Brain (organoid and tissue), 16 donors: ENCODE measurements at places on chromosomes 13 and 19. TPM values are rescaled to one million over a fixed set of nuclear protein-coding genes. Genes with fewer than 3 reads are reported as not detected.

GRCh38 chr19:45897261-45897812 lies 5.1 kb downstream of the MYPOP start:
- DNase-seq = no peak

- DNase-seq = no peak
Measured at GRCh38 chr13:99467764-99468163, 33.5 kb upstream of the TM9SF2 start.

- DNase-seq = no peak
Measured at GRCh38 chr13:89270736-89271135, 1599.6 kb downstream of the SLITRK5 start.

DNA sequence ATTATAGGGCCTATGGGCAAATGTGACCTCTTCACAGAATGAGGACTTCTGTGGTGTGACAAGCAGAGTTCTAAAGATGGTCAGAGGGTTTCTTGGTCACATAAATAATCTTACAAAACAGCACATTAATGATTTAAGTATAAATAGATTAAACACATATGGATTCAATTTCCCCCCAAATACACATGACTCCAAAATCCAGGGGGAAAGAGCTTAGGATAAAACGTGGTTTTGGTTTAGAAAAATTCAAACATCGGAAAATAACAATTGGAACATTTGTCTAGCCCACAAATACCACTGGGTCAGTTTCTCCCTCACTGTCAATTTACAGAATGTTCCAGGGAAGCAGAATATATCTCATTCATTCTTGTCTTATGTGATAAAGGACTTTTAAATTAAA lies 283.1 kb downstream of the COG6 start:
- DNase-seq = no peak

GRCh38 chr19:7841751-7842660 lies 12.0 kb downstream of the EVI5L start:
- no peak for DNase-seq

GRCh38 chr19:48681127-48681470 lies 8.3 kb upstream of the NTN5 start:
- DNase-seq = no peak

GRCh38 chr19:16836115-16837034 lies 7.2 kb downstream of the SIN3B start:
- DNase-seq = no peak

DNA sequence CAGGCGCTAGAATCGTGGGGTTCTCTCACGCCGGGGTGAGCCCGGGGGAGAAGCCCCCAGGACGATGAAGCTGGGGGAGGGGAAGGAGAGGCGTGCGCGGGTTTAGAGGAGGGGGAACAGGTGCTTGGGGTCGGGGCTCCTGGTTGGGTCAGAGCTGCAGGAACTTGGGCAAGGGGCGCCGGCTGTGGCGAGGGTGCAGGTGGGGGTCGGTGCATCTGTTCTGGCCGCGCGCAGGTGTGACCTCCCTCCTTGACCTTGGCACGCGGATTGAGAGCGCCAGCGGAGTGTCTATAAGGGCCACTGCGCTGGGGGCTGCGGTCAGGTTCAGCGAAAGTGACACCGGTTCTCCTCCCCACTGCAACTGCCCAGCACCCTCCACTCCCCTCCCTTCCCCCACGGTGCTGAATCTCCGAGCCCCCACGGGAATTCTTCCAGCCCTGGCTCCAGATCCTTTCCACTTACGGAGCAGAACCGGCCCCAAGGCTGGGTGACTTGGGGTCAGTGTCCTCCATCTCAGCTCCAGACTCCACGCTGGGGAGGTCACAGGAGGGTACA lies 618 bp downstream of the TMEM38A start:
- DNase-seq = no peak

GRCh38 chr13:95301968-95302393 lies 730 bp upstream of the ABCC4 start:
- peak; percentile 73 for DNase-seq

- DNase-seq = no peak
Measured at GRCh38 chr13:44198826-44199225, 174.8 kb upstream of the SERP2 start.

GRCh38 chr19:8113017-8113416 lies 36.4 kb downstream of the FBN3 start:
- DNase-seq = no peak

DNA sequence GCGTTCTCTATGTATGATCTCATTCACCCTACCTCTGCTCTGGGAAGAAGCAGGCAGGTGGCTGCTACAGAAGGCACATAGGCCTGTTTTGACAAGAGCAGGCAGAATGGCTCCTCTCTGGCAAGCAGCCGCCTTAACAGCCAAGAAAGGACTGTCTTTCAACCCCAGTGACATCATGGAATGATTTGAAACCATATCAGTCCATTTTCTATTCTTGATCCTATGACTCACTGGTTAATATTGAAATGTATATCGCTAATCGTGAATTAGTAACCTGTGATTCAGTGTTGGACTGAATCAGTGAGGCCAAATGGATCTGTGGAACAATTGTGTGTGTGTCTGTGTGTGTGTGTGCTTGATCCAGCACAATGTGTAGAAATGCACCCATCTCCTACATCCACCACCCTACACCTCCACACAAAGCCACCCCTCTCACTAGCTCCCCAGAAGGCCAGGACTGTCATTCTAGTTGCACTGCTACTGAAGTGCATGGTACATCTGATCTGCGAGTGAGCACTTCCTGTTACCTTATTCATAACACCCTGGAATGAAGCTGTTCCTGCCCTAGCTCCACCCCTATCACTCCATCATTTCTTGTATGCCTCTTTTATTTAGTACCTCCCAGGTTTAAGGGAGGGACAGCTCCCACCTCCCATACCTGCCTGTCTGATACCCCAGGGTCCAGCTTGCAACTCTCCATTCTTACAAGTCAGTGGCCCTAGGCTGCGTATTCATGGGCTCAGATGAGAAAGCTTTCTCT lies 460.0 kb downstream of the FOXO1 start:
- no peak for DNase-seq

DNA sequence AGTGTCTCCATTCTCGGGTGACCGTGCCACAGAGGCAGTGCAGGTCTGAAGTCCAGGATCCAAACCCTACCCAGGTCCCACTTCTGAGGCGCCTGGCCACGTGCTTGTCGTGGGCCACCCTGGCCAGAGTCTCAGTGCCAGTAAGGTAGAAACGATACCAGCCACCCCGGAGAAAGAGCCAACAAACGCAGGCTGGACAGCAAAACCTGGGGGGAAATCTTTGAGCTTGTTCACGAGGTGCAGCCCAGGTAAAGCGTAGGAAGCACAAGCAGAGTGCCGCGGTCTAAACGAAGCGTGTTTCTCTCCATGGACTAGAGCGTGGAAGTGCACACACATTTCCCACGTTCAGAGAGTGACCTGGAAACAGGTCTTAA lies 95.6 kb downstream of the ATP11A start:
- no peak for DNase-seq

DNA sequence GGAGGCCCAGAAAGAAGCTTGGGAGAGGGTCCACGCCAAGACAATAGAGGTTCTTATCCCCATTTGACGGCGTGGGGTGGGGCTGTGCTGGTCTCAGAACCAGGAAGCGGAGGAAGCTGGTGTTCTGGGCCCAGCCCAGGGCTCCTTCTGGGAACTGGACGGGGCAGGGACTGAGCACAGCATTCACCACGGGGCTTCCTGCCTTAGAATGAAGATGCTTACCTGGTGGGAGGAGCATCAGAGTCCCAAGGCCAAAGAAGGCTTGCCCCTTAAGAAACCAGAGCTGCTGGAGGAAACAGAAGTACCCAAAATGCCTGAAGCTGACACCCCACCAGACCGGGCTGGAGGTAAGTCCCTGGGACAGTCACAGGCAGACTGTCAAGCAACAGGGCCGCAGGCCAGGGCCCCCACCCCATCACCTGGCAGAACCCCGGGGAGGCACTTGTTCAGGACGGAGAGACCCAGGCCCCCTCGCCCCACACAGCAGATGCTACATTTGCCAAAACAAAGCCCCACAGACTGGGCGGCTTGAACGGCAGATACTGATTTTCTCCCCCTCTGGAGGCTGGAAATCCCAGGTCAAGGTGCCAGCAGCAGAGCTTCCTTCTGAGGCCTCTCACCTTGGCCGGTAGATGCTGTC lies 17.8 kb upstream of the IGLON5 start:
- DNase-seq = no peak

Gene GGN
- 3.3 TPM for polyA plus RNA-seq

Gene GRIN2D
- 2.1 TPM for polyA plus RNA-seq

Gene CGB5
- not detected for polyA plus RNA-seq

Gene SPTBN4
- 36.8 TPM for polyA plus RNA-seq
